Activated CD8-positive, alpha-beta memory T cell treated with anti-CD3 and anti-CD28 coated beads for 48 hours (primary cell): ENCODE measurements at places on chromosomes 12 and 14.

- DNase-seq = no peak
These were observed 53.5 kb downstream of the SLC38A6 start for GRCh38 chr14:61034416-61035120.

DNA sequence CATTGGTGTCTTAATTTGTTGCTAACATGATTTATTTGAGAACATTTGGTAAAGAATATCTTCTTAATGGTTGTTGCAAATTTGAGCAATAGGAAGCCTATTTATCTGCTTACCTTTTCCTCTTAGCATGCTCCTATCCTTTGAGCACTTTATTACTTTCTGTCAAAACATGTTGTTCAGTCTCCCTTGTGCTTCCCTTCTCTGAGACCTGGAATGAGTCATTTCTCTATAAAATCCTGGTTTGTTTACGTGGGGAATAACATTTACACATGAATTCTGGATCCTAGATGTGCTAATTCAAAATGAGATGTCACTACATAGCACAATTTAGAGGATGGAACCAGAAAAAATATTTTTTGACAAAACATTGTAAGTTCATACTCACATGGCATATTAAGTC lies 844.0 kb upstream of the LRFN5 start:
- no peak for DNase-seq

DNA sequence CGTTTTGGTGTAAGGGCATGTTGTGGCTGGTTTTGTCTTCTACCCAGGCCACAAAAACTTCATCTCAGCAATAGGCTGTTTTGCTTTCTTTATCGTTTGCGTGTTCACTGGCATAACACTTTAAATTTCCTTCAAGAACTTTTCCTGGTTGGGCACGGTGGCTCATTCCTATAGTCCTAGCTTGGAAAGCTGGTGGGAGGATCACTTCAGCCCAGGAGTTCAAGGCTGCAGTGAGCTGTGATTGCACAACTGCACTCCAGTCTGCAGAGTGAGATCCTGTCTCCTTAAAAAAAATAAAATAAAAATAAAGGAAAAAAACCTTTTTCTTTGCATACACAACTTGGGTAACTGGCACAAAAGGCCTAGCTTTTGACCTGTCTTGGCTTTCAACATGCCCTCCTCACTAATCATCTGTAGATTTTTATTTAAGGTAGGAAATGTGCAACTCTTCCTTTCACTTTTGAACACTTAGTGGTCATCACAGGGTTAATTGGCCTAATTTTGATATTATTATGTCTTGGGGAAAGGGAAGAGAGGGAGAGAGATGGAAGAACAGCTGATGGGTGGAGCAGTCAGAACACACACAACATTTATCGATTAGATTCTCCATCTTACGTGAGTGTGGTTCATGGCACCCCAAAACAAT lies 78.9 kb upstream of the PSMA6 start:
- DNase-seq = no peak

DNA sequence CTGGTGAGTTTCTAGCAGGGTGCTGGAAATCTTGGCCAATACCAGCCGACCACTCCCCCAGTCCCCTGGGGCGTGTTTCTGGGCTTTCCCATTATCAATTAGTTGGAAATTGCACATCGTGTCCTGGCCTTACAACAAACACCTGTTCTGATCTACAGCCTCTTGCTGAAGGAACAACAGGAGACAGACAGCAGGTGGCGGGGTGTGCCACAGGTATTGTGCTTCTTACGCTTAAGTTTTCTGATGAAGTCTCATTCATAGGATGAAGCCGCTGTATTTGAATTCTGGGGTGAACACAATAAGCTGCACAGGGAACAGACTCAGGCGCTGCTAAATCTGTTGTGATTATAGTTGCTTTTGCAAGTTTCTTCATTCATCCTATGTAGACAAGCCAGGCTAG lies 703 bp downstream of the HIGD1C start:
- no peak for DNase-seq

GRCh38 chr12:95851606-95852005 lies 7.1 kb upstream of the SNRPF start:
- DNase-seq = no peak

- DNase-seq = no peak
These were observed 393.5 kb downstream of the CCDC91 start for GRCh38 chr12:28583701-28584261.

DNA sequence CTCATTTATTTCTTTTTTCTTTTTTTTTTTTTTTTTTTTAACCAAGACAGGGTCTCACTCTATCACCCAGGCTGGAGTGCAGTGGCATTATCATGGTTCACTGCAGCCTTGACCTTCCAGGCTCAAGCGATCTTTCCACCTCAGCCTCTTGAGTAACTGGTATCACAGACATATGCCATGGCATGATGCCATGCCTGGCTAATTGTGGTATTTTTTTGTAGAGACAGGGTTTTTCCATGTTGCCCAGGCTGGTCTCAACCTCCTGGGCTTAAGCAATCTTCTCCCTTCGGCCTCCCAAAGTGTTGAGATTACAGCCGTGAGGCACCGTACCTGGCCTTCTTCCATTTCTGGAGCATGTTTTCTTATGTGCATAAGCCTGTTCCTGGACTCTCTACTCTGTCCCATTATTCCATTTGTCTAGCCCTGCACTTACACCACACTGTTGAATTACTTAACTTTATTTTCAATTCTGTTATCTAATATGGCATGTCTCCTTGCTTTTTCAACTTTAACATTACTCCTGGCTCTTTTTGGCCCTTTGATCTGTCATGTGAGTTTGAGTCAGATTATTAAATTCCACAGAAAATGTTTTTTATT lies 47.9 kb upstream of the PTGDR start:
- no peak for DNase-seq

DNA sequence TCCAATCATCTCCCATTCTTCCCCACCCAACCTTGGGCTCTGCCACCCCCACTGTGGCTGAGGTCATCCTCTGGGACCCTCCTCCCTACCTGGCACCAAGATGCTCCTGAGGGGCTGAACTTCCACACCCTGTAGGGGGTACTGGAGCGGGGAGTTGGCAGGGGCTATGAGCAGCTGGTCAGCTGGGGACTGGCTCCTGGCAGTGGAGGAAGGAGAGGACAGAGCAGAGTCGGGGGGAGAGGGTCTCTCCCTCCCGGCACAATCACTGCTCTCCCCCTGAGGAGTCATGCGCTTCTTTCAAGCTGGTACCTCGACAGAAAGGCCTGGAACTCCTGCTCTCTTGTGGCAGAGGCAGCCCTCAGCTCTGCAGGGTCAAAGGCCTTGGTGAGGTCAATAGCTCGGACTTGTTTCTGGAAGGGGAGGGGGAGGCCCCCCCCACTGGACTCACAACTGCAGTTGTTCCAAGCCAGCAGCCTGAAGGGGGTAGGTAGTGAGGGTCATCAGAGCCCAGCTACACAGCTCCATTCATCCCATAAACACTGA lies 2.0 kb downstream of the B4GALNT1 start:
- no peak for DNase-seq

DNA sequence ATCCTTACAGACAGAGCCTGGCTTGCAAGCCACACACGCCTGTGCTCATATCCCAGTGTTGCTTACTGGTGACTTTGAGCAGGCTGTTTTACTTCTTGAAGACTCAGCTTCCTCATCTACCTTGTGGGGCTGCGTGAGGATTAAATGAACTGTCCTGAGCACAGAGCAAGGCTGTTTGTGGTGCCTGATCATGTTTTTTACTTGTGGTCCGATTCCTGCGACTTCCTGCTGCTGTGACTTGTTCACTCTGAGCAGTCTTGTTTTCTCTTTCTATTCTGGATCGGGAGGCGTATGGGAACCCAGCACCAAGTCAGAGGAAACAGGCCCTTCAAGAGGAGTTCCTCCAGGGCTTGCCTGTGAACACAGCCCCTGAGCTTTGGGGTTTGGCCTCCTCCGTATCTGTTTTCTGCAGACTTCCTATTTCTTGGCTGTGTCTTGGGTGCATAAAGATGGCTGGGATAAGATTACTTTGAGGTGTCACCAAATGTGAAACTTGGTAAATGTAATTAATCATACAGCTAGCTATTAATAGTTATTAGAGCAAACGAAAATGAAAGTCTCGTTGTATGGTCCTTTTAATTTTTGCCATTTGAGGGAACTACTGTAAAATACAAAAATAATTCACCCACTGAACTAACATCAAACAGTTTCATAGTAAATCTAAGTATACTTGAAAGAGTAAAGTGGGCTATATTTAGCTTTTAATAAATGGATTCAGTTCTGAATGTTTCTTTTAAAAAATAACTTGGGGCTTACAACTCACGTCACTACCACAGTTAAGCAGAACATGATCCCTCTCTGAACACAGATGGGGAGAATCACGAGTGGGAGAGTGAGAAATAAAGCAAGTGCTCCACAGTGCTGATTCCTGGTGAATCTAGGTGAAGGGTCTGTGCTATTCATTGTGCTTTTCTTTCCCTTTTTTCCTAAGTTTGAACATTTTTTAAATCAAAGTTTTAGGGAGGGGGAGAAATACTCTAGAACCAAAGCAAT lies 251.5 kb downstream of the FOXN3 start:
- DNase-seq = no peak

GRCh38 chr12:42944516-42944915 lies 355.0 kb upstream of the PRICKLE1 start:
- DNase-seq = no peak

GRCh38 chr12:106901276-106901675 lies 54.4 kb upstream of the TMEM263 start:
- DNase-seq = no peak

GRCh38 chr12:93956551-93956950 lies 191.8 kb upstream of the PLXNC1 start:
- DNase-seq = no peak

DNA sequence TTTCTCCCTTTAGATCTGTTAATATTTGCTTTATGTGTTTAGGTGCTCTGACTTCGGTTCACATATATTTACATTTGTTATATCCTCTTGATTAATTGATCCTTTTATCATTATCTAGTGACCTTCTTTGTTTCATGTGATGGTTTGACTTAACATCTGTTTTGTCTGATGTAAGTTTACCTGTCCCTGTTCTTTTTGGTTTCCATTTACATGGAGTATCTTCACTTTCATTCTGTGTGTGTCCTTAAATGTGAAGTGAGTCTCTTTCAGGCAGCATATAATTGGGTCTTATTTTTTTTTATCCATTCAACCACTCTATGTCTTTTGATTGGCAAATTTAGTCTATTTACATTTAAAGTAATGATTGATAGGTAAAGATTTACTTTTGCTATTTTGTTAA lies 24.2 kb downstream of the TRMT5 start:
- no peak for DNase-seq

DNA sequence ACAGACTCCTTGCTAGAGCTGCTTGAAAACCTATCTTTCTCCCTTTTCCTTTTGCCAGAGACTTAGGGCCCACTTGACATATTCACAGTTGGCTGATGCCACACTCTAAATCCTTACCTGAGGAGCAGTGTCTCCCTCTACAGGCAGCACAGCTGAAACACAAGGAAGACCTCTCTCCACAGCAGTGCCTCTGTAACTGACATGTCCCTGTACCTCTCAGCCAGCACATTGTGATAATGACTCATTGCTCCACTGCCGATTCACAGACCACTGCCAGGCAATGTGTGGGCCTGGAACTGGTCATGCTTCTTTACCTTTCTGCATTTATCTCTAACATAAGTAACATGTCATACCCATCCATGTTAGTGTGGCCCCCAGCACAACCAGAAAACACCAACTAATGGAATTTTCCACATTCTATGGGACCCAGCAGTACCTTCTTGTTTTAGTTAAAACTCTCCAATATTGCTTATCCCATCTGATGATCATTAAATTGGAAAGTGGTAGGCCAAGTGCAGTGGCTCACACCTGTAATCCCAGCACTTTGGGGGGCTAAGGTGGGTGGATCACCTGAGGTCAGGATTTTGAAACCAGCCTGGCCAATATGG lies 56.5 kb downstream of the GTF2A1 start:
- DNase-seq = peak; percentile 29

DNA sequence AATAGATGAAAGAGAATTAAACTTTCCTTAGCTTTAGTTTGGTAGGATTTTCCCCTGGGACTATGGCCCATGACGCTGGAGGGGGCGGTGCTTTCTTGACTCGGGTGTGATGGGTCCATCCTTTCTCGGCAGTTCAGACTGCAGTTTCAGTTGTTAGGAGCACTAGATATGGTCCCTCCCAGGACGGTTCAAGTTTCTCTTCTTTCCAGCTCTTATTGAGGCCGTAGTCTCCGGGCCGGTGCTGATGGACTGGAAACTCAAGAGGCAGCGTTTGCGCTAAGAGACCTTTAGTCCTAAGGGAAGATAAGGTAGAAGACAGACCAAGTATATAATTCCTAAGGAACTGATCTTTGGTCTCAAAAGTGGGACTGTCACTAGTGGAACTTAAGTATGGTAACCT lies 111.2 kb downstream of the RIN3 start:
- DNase-seq = no peak

DNA sequence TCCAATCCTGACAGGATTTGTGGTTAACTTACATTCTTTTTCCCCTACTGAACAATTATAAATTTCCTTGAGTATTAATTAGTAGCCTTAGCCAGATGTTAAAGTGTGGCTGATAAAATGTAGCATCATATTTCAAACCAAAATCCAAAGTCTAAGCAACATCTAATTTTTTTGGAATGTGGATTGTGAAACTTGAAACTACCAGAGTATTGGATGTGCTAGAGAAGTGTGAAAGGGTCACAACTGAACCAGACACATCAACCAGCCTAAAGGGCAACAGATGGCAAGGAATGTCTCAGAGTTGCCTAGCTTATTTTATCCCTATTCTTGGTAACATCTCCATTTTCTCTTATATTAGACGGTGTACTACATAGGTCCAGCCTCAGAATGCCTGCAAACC lies 153.1 kb upstream of the DCN start:
- no peak for DNase-seq

DNA sequence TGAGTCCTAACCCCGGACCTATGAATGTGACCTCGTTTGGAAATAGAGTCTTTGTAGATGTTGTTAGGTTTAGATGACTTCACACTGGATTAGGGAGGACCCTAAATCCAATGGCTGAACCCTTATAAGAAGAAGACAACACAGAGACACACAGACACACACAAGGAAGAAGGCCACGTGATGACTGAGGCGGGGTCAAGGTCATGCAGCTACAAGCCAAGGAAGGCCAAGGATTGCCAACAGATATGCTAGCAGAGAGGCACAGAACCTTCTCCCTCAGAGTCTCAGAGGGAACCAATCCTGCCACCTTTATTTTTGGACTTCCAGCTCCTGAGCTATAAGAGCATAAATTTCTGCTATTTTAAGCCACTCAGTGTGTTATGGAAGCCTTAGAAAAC lies 31.8 kb downstream of the LTBP2 start:
- no peak for DNase-seq

DNA sequence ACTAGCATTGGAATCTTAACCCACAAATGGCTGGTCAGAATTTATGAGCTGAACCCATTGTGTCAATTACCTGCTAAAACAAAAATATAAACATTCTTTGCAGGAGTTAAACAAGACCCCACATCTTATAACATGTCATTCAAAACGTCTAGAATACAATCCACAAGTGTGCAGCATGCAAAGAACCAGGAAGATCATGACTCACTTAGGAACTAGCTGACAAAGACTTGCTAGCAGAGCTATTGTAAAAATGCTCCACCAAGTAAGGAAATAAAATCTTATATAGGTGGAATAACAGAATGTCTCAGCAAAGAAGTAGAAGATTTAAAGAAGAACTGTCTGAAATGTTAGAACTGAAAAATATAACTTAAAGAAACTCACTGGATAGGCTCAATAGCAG lies 26.5 kb upstream of the POC1B start:
- no peak for DNase-seq
